Epithelial cell of umbilical artery (primary cell): ENCODE measurements at places on chromosomes 12 and 14. TPM values are rescaled to one million over a fixed set of nuclear protein-coding genes. Genes with fewer than 3 reads are reported as not detected.

AGAP2 gene
- total RNA-seq = under 0.01 and 0.15 TPM in 2 replicates

RTN1 gene
- total RNA-seq = 0.61 and 0.65 TPM in 2 replicates

OVCH1 gene
- not detected in 2 replicates for total RNA-seq

DPF3 gene
- total RNA-seq = 2.3 and 3.3 TPM in 2 replicates

LAG3 gene
- total RNA-seq = under 0.01 and 0.15 TPM in 2 replicates

NOS1 gene
- not detected in 2 replicates for total RNA-seq
